ENCODE measurements at places on chromosomes 3 and 15.

DNA sequence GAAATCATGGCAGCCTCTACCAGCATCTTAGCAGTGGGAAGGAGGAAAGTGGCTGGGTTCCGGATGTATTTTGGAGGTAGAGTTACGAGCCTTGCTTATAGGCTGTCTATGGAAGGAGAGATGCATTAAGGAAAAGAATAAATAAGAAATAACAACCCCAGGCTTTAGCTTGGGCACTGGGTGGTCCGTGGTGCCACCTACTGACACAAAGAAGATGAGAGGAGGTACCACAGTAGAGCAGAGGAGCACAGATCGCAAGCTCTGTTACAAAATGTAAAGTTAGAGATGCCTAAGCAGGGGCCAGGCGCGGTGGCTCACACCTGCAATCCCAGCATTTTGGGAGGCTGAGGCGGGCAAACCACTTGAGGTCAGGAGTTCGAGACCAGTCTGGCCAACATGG lies 74.8 kb downstream of the TMEM39A start:
- DNase-seq, result no peak

DNA sequence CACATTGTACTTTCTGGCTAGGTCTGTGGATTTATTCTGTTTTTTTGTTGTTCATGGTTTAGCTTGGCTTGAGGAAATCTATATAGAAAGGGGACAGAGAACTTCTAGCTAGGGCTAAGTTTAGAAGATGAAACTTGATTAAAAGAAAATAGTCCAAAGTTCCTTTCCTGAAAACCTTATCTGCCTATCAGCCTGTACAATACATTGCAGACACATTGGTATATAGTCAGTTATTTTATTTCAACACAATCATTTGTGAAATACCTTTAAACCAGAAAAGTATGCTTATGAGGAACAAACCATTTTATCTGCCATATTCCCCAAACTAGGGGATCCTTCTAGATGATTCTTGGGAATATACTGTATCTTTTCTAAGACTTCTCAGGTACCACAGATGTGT lies 147.3 kb upstream of the CGNL1 start:
- DNase-seq, result no peak

DNA sequence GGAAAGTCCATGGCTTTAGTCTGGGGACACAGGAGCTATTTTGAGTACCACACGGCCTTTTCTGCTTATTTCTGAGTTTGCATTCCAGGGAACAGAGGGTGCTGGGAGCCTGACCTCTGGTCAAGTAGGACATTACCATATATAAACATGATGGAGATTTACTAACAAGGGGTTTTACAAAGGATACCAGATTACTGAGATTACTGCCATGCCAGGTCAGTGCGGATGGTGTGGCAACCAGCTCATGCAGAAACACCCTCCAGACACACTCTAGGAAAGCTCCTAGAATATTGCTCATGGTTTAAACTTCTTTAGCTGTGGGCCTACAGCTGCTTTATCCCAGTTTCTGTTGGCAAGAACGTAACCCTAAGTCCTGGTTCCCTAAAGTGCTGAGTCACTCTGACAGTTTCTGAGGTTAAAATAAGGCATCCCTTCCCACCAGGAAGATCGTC lies 54.3 kb upstream of the AGTR1 start:
- DNase-seq, result no peak

GRCh38 chr3:40737343-40737742 lies 212.6 kb downstream of the ZNF621 start:
- DNase-seq, result no peak

- no peak for DNase-seq
Observed at GRCh38 chr3:112009670-112010069, 10.9 kb downstream of the TAGLN3 start.

DNA sequence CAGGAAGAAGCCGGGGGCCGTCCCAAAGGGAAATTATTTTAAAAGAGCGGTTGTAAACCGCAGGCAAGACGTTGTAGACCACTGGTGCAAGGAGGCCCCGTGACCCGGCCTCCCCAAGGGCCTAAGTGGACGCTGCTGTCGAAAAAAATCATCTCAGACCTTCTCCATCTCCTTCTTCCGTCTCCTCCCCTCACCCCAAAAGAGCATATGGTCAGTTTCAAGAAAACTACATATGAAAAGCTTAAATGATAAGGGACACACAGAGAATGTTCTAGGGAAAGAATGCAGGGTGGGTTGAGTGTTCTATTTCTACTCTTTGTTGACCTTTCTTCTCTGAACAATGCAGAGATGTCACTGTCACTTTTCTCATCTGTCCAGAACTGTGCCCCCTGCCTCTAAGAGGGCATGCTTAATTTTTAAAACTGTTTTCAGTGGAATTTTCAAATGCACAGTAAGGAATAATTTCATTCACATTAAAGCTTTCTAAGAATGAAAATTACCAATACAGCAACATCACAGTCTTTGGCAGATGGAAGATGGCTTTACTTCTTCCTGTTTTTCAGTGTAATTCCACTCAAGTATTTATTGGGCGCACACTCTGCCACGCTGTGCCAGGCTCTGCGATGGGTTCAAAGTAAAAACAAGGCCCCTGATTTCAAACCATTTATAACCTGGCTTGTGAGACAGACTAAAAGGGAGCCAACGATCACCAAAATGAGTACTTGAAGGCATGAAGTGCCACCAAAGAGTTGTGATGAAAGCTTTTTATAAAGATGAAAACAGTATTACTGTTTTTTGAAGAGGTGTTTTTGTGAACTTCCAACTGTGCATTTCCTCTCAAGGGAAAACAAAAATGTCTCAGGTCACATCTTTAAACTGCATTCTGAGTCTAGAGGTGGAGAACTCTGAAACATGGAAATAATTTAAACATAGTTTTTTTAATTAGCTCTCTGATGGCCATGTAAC lies 891 bp upstream of the TOP2B start:
- no peak for DNase-seq

DNA sequence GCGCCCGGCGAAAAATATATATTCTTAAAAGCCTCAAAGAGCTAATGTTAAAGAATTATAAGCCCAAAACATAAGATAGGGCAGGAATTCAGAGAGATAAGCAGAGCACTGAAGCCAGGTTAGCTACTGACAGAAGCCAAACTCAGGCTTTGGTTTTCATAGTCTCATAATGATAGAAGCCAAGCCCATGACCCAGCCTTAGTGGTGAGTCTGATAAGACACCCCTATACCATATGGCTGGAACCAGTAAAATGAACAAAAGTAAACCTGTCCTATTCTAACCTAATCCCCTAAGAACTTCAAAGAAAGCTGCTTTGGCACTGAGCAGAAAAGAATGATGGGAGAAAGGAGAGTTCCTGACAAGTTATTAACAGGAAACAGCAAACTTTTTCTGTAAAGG lies 25.9 kb downstream of the MYO9A start:
- no peak for DNase-seq

GRCh38 chr3:99863588-99863987 lies 45.9 kb downstream of the CMSS1 start:
- DNase-seq, result no peak

DNA sequence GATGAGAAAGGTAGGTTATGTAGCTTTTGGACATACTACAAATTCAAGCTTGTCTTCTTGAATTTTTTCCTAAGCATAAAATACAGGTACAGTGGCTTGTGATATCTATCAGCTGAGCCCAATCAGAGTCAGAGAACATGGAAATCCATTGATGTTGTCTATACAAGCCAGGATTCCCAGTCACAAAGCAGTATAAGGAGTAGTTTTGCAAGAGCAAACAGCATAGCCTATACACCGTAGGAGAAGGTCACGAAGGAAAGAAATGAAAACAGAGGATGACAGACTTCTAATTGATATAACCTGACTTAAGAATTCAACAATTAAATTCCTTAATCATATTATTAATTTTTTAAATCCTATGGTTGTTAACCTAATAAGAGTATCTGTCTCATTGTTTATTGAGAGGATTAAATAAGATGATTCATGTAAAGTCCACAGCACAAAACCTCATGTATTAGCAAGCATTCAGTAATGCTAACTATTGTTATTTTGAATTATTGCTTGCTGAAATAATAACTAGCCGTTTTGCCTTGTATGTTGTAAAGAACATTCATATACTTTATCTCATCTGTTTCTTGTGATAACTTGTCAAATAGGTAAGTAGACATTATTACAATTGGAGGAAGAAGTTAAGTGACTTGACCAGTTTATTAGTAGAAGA lies 276.6 kb upstream of the ZPLD1 start:
- no peak for DNase-seq

GRCh38 chr3:58531956-58532355 lies 5.0 kb downstream of the ACOX2 start:
- no peak for DNase-seq

DNA sequence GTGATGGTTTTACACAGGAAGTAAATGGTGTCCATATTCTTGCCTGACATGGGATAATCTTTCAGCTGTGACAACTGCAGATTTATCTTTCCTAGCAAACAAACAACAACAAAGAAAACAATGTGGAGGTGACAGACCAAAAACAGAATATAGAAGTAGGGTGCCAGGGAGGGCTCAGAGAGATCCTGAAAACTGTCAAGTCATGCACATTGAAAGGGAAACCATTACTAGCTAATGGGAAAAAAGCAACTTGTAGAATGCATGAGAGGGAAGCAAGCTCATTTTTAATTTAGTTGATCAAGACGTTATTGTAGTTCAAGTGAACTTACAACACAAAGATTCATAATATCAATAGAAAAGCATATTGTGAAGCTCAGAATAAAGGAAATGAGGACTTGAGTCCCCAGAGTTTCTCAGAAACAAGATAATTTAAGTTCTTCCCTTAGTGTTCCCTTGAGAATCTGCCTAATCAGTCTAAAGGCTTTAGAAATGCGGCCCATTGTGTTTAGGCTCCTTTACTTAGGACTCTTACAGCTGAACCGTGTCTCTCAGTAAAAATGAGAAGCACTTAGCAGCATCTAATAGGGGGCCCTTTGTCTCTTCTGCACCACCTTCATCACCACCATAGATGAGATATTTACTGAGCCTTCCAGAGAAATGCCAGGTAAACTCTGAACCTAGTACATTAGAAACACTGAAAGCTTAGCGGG lies 115.6 kb upstream of the CADPS start:
- no peak for DNase-seq

DNA sequence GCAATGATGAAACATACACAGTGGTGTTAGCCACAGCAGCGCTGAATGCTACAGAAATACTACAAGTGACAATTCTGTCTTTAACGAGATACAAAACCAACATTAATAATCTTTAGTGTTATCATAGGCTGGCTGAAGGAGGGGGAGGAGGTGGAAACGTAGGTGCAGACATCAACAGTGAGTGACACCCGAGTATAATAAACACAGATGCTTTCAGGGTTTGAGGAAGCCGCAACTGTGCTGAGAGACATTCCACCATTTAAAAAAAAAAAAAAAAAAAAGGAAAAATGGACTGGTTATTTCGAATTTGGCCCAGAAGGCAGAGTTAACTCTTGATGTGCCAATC lies 4.3 kb upstream of the IGDCC3 start:
- DNase-seq, result no peak

DNA sequence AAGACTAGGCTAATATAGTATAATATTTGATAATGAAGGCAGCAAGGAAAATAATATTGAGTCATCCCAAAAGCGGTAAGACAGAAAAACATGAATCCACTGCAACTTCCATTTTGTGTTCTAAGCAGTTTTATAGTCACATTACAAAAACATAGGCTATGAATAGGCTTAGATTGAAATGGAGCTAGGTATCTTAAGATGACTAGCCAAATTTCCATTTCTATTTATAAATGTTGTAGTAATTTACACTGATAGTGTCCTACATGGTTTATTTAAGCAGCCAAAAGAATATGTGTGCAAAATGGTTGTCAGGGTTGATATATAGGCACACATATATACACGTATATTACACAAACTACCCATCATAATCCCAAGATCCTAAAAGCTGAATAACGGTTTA lies 82.0 kb downstream of the VPS13C start:
- no peak for DNase-seq

DNA sequence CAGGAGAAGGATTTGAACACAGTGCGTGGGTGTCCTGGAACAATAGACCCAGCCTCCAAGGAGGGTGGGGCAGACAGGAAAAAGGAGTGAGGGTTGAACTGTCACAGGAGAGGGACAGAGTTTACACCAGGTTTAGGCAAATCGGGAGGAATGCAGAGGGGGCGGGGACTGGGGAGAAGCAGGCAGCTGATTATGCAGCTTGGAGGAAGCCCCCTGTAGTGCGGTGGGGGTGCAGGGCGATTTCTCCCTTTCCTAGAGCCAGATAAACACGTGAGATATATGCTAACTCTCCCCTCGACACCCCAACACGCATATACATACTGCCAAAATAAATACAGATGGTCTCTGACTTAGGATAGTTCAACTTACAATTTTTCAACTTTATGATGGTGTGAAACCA lies 108.6 kb upstream of the PRR20G start:
- DNase-seq, result no peak

GRCh38 chr3:123773681-123774431 lies 110.3 kb downstream of the MYLK start:
- no peak for DNase-seq

- DNase-seq, result no peak
Observed at GRCh38 chr3:194570235-194570634, 63.0 kb downstream of the TMEM44 start.

DNA sequence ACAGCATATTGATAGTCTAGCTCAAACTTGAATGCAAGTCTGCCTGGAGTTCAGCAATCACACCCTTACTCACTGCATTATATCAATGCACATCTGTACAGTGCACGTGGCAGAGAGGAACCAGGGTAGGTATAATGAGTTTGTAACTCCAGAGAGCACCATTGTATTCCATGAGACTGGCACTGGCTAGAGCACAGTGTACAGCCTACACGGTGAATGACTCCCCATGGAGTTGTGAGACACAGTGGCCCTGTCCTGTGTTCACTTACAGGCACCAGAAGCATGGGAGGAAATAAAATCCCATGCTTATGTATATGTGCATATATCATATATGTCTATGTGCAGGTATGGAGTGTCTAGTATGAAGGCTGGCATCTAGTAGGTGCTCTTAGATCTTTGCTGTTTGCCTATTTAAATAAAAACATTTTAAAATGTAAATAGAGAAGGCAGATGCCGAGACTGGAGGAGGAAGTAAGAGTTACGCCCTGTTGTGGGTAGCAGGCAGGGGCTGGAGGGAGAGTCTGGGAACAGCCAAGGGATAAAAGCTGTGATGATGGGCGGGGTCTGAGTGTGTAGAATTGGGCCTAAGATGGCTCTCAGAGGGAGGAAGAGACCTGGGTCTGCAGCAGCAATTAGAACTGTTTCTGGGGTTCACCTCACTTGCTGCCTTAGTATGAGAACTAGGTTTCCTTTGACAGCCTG lies 360.7 kb upstream of the ICE2 start:
- DNase-seq, result no peak

- no peak for DNase-seq
Observed at GRCh38 chr3:46710229-46710628, 7.4 kb downstream of the PRSS50 start.

DNA sequence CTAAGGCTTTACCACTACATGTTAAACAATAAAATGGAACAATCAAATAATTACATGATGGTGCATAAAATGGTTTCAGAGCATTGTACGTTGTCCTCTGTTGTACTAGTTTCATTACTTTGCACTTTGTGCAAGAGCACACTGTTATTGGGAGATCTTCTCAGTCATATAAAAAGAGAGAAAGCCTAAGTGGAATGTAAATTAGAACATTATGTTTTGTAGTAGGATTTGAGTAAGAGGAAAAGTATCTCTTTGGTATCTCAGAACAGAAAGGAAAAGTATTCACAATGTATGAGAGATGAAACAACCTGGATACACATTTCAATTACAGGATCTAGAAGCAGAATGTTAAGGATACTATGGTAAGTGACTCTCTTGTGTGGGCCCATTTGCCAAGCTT lies 26.9 kb upstream of the PLSCR2 start:
- DNase-seq, result no peak

All from stimulated activated CD8-positive, alpha-beta memory T cell treated with anti-CD3 and anti-CD28 coated beads, Interleukin-2, amount 100 ng/mL, for 1 hour (primary cell).